Progenitor cell of endocrine pancreas (in vitro differentiated cells): ENCODE measurements at places on chromosomes 11 and 22.

DNA sequence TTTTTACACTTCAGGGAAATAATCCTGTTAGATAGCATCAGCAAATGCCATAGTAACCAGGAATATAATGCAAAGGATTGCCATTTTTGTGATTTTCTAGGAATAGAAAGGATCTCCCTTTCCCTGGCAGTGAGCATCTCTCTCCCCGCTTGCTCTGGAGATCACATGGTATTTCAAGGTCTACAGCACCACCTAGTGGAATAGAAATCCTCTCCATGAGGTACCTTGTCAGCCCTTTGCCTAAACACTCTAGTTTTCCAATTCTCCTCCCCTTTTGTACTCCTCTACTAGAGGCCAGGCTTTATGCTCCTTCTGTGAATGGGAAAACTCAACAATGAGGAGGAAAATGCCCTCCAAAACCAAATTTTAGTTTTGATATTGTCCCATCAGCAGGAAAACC, 78.4 kb downstream of the XRRA1 start:
- DNase-seq: no peak

- DNase-seq: no peak
These were observed 2.9 kb upstream of the AKIP1 start for GRCh38 chr11:8908099-8908498.

DNA sequence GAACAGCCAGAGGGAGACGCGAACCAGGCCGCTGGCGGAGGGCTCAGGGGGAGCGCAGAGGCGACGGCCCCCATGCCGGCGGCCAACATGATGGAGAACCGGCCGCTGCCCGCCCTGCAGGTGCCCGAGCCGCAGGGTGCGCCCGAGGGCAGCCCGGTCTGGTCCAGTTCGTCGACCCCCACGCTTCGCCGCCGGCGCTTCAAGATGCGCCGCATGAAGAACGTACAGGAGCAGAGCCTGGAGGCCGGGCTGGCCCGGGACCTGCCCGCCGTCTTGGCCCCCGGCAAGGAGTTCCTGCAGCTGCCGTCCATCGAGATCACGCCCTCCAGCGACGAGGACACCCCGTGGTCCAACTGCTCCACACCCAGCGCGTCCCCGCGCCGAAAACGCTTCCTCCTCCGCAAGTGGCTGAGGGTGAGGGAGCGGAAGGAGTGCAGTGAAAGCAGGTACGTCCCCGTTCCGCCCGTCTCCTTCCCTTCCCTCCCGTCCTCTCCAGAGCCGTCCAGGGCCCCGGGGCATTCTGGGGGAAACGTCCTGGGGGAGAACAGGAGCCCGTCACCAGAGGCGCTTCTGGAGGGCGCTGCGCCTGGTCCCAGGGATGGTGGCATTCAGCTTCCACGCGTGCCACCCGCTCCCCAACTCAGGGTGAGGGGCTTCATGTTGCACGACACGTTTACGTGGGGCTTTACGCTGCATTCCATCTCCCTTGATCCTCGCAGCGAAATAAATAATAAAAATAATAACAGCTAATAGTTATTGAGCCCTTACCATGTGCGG, 840 bp downstream of the GRAMD1B start:
- DNase-seq: peak; percentile 19

GRCh38 chr11:79243422-79244210, 197.2 kb downstream of the TENM4 start:
- DNase-seq: no peak

- DNase-seq: no peak
These were observed 13.5 kb upstream of the OSBP2 start for GRCh38 chr22:30680991-30681770.

GRCh38 chr22:26143806-26144325, 25.4 kb upstream of the SEZ6L start:
- DNase-seq: no peak

- DNase-seq: no peak
These were observed 99.8 kb downstream of the MORC2 start for GRCh38 chr22:30868663-30869385.

- no peak for DNase-seq
These were observed 14.4 kb downstream of the MUC15 start for GRCh38 chr11:26557666-26558065.

- DNase-seq: no peak
These were observed 38.1 kb downstream of the CAPN1 start for GRCh38 chr11:65219930-65220213.

GRCh38 chr11:115054570-115055538, 376.5 kb downstream of the NXPE2 start:
- no peak for DNase-seq

- no peak for DNase-seq
These were observed 2.3 kb upstream of the FOLR1 start for GRCh38 chr11:72189455-72190250.

DNA sequence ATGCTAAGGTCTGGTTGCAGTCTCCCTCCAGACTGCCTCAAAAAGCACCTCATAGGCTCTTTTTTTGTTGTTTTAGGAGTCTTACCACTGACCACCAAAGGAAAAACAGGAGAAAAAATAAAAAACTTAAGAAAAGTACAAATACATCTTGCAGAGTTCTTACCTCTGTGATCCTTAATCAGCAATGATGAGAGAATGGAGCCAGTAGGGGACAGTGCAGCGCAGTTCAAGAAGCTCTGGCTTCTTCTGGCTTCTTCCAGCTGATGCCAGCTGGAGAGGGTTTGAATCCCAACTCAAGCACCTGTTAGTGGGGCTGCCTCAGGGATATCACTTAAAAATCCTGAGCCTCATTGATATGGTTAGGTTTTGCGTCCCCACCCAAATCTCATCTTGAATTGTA, 223.3 kb upstream of the ISX start:
- no peak for DNase-seq

DNA sequence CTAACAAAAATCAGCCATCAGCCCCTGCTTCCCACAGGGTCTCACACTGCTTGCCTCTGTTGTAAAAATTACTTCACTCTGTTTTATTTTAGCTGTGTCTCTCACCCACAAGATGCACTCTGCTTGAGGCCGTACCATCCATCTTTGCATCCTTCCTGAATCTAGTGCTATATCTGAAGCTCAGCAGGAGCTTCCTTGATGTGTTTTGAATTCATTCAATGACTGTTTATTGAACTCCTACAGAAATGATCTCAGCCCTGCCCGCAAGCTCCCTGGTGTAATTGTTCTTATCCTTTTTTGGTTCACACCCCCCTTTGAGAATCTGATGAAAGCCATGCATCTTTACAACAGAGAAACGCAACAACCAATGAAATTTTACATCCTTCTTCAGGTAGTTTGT, 310.2 kb upstream of the ZC3H12C start:
- no peak for DNase-seq

DNA sequence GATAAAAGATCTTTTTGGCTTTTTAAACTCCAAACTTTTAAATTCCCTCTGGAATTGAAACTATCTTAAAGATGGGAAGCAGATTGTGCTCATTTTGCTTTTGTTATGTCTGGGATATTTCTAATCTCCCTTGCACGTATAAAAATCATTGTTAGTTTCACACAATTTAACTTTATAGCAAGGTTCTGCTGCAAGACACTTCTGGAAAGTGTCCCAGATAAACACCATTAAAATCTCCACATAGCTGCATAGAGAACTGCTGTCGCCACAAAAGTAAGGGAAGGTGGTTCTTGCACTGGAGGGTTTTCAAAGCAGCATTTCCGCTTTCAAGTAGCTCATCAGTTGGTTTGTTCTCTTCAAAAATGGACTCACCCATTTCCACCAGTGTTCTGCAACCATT, 11.8 kb downstream of the PTS start:
- no peak for DNase-seq

- no peak for DNase-seq
These were observed 224.1 kb downstream of the CADM1 start for GRCh38 chr11:115279813-115280761.

DNA sequence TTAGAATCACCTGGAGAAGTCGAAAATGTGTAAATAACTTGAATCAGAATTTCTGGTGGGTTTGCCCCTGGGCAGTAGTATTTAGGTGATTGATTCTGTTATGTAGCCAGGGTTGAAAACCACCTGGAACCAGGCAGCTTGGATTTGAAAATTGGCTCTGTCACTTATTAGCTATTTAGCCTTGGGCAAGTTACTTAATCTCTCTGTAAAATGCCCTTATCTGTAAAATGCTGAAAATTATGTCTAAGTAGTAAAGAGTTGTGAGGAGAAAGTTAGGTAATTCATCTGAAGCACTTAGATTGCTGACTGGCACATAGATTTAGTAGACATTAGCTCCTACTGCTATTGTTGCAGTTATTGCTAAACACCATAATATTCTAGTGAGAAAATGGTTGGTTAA, 49.3 kb downstream of the PPME1 start:
- no peak for DNase-seq

GRCh38 chr11:61972672-61973475, 5.4 kb upstream of the FTH1 start:
- DNase-seq: no peak

DNA sequence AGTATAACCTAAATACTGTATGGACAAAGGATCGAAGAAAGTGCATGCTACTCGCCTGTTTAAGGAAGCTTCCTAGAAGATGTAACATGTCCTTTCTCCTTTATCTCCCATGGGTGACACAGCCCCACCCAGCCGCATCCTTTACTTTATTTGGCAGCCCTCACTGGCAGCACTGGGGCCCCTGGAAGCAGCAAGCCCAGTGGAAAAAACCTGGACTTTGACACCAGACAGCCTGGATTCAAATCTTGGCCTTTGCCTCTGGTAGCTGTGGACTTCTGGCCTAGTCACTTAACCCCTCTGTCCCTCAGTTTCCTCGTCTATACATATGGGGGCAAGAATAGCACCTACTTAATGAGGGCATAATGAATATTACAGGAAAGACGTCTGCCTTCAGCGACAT, 67.1 kb downstream of the MYEOV start:
- no peak for DNase-seq

GRCh38 chr11:68206211-68206610, 6.9 kb downstream of the KMT5B start:
- DNase-seq: no peak

GRCh38 chr11:108931168-108931567, 266.3 kb downstream of the DDX10 start:
- no peak for DNase-seq

GRCh38 chr11:62961017-62961570, 23.7 kb downstream of the SLC22A6 start:
- DNase-seq: no peak

- DNase-seq: no peak
These were observed 1.4 kb downstream of the MOV10L1 start for GRCh38 chr22:50091092-50091768.
